Cardiac muscle cell (in vitro differentiated cells and primary cell): ENCODE measurements at places on chromosomes 11 and 22. TPM values are rescaled to one million over a fixed set of nuclear protein-coding genes. Genes with fewer than 3 reads are reported as not detected.
A peak's percentile ranks its signal among the peaks of the same experiment; 100 is the strongest.

DNA sequence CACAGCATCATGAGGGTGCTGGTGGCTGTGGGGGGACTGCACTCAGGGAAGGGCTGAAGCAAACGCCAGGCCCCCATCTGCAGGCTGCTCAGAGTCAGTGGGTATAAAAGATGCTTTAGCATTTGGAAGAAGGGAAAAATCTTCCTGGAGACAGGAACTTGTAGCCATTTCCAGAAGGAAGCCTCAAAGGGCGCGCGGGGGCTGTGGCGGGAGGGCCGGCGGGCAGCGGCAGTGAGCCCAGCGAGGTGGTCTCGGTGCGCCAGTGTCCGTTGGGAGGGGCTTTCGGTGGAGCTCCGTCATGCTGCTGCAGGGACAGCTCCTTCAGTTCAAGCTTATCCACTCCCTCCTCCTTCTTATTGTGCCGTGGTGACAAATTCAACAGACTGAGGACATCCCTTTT, 63.0 kb upstream of the PITPNB start:
- DNase-seq: no peak

DNA sequence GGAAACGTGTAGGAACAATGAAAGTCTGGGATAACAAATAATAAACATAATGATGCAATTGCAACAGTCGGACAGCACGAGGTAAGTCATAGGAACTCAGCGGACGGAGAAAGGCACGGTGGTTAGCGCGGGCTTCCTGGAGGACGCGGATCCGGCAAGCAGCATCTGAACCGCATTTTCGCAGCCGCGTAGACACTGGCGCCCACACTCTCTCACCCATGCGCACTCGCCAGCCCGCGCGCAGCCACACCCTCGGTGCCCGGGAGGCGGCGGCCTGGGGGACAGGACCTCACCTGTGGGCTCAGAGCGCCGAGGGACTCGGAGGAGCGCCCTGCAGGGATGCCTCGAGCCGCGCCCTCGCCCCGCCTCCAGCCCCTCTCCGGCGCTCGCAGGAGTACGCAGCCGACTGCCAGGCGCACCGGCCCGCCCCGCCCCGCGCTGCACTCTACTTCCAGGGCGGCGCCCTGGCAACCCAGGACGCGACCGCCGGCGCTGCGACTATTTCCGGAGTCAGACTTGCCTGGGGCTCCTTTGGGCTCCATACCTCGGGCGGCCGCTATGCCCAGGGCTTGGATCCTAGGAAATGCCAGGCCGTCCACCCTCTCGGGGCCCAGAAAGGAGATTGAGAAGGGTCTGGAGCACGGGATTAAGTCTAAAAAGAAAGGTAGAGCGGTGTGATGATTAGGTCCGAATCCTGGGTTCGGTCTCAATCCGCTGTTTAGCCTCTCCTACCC, at the start of gene TTLL1:
TSS of gene TTLL1 (minus strand) at position 408 of the 734 bp plus-strand sequence. CDS start 13,805 bp downstream, outside the sequence.
- DNase-seq: peak; percentile 91

- DNase-seq: no peak
Measured at GRCh38 chr11:103043826-103044678, 47.9 kb downstream of the DCUN1D5 start.

GRCh38 chr11:22426915-22427314, 88.7 kb downstream of the SLC17A6 start:
- DNase-seq: no peak

- peak; percentile 77 for DNase-seq
Measured at GRCh38 chr11:2269601-2270321, 627 bp downstream of the ASCL2 start.

DNA sequence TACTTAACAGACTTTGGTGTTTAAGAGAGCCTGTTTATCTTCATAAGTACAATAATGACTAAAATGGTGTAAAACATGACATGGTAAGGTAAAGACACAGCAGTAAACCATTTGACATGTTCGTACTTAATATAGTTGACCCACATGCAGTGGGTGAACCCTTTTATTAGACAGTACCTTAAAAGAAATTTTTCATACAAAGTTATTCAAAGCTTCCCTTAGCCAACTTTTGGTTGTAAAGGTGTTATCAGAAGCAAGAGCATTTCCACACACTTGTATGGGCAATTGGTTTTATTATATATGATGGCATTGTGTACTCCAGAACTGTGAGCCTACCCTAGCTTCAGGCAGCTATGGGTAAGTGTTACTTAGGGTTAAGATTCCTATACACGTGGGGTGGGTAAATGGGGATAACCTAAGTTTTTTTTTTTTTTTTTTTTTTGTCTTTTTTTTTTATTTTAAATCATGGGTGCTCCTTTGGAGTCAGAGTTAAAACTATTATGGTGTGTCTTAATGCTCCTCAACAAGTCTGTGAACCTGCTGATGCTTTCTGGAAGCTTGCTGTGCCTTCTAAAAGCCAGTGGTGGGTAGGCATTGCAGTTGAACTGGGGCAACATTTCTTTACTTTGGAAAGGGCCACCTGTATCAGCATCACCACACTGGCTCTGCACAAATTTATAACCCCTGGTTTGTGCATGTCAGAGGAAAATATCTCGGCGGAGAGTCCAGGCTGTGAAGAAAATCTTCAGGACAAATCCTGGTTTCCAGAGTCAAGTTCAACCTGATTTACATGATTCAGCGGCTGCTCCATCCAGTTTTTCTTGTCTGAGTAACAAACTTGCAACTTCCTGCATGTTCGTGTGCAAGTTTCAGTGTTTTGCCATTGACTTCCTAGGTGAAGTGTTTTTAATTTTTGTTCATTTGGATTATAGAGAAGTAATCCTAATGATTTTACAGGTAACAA, 3.3 kb downstream of the PCF11 start:
- peak; percentile 55 for DNase-seq

TRIM64 gene
- total RNA-seq: not detected in 2 replicates

IFT27 gene
- total RNA-seq: 56.7 and 59.9 TPM in 2 replicates

GAB2 gene
- total RNA-seq: 7.2 and 18.0 TPM in 2 replicates

SHANK3 gene
- 10.9 and 14.4 TPM in 2 replicates for total RNA-seq

ACRV1 gene
- total RNA-seq: not detected in 2 replicates

PAMR1 gene
- 0.35 and 0.77 TPM in 2 replicates for total RNA-seq
